ENCODE measurements at places on chromosomes 12 and 14.

DNA sequence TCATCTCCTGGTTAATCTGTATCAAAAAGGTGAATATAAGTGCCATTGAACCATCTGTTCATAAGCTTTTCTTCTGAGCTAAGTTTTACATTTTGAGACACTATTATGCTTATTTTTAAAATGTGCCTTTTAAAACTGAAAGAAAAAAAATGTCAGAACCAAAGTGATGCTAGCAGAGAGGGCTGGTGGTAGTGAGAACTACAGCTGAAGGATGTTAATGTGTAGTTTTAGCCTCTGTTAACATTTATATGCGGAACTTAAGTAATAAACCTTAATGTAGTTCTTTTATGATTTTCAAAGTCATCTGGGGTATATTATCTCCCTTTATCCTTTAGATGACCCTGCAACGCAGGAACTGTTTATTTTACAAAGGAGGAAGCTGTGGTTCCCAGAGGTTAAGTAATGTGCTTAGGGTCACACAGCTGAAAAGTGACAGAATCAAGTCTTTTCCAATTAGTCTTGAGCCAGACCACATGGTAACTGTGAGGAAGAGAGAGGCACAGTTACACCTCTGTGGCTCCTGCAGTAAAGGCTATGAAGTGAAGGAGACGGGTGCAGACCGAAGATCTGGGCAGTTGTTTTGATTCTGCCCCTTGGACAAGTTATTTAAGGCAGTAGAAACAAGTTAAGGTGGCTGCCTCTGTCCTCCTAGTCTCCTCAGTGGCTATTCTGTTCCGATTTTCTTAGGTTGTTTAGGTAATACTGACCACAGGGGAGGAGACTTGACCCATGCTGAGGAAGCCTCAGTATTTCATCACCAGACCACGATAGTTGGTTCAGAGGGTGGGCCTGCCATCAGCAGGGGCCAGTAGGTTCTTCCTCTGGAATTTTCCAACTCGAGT lies 23.9 kb downstream of the GNG2 start:
- peak; percentile 90 for DNase-seq

DNA sequence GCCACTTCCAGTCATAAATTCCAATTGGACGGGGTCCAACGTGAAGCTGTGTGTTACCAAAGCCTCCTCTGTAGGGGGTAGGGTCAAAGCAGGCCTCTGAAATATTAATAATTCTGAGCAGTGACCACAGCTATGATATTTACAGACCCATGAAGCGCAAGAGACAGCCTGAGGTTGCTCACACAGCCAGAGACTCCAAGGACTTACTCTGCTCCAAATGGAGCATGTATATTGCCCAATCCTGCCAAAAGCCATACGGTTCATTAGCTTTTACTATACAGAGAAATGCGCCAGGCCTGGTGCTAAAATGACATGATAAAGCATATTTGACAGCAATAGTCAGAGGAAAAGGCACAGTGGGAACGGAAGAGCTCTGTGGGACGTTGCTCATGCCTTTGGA lies 151.3 kb downstream of the PAH start:
- no peak for DNase-seq

- no peak for DNase-seq
Observed at GRCh38 chr12:52413782-52414345, 7.7 kb upstream of the KRT82 start.

DNA sequence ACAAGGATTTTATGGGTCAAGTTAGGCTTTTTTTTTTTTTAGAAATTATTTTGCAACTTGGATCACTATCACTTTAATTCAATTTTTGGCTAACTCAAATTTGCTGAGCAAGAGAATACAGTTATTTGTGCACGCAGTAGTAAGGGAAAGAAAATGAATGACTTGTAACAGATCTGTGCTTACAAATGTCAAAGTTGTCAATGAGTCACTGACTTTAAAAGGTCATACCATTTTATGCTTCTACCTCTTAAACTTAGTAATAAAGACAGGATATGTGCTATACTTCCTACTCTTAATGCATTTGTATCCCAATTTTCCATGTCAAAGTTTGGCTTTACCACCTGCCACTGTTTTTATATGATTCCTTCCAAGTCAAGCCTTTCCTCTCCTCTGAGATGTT lies 131.1 kb upstream of the FBXO33 start:
- no peak for DNase-seq

Data from SK-N-DZ (cell line).